CD4-positive, alpha-beta T cell treated with Interleukin-2 at 100 ng/mL for 4 hours (primary cell): ENCODE measurements at places on chromosomes 5 and 9.
A peak's percentile ranks its signal among the peaks of the same experiment; 100 is the strongest.

DNA sequence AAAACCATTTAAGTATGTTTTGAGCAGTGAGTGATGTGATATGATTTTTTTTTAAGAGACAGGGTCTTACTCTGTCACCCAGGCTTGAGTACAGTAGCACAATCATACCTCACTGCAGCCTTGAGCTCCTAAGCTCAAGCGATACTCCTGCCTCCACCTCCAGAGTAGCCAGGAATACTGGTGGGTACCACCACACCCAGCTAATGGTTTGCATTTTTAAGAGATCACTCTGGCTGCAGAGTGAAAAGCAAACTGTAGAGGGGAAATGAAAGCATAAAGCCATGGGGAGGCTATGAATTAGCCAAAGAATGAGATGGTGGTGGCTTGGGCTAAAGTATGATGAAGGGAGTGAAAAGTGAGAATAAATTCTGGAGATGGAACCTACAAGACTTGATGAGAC is 199.1 kb downstream of the HINT1 start:
- DNase-seq = no peak

DNA sequence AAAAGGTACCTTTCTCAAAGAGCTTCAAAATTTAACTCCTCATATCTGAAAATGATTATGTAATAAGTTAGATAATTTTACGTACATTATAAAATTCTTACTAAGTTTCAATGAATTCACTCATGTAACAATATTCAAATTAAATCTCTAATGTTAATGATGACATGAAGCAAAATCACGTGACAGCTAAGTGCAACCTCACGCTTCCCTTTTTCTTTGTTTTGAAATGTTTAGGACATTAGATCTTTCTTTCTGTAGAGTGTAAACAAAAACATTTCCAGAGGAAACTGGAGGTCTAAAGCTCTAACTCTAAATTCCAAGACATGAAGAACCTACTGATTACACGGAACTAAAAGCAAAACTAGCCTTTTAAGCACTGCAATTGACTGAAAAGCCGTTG is 227.3 kb upstream of the TBCA start:
- no peak for DNase-seq

DNA sequence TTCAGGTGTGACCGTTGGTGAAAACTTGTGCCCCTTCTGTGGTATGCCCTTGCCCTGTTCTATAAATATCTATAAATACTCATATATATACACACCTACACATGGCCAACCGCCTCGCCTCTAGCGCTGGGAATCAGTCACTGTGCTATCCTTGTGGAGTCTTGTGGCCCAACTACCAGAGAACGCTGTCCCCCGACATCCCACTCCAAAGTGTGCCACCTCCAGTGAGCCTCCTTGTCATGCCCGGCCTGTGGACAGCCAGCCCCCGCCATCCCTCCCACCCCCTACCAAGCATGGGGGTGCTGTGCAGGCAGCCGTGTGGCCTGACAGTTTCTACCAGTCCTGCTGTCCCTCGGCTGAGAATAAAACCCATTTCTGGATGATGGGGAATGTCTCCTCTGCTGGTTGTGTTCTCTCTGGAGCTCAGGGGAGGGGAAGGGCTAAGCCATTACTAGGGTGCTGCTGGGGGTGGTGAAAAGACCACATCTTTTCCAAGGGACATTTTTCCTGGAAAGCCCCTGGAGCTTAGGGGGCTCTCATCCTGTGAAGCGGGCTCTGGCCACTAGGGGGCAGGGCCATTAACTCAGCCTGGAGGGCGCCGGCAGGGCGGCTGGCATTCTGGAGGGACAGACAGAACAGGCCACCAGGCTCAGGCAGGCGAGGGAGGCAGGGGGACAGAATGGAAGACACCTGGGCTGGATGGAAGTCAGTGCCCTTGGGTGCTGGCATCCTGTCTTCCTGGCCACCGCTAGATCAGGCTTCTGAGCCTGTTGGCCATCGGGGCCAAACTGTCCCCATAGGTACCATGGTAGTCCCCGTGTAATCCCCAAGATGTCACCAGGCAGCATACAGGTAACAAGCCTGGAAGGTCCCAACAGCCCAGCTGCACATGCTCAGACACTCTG is 20.7 kb downstream of the GOLGA2 start:
- peak; percentile 58 for DNase-seq

DNA sequence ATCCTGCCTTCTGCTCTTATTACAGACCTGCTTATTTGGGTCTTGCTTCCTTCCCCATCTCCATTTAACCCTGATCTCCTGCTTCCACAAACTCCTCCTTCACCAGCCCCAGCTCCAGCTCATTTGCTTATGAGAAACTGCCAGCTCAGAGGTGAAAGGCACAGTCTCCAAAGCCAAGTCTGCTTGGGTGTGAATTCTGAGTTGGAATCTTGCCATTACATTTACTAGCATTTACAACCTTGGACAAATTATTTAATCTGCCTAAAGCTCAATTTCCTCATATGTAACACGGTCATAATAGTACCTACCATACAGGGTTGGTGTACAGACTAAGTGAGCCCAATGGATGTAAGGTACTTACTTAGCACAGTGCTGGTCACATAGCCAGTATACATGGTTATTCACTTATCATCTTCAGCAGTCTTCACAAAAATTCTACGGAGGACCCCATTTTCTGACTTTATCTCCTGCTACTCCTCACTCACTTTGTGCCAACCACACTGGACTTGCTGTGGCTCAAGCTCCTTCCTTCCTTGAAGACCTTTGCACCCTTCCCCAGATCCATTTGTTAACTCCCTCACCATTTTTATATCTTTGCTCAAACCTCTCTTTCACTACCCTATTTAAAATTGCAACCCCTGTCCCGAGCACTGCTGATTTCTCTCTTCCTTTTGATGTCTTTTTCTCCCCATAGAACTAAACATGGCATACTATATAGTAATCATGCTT is 86.2 kb downstream of the DOCK2 start:
- no peak for DNase-seq

GRCh38 chr9:27033815-27034403 is 28.4 kb upstream of the LRRC19 start:
- DNase-seq = peak; percentile 57

GRCh38 chr5:1208743-1209488 is 7.5 kb downstream of the SLC6A19 start:
- DNase-seq = no peak

DNA sequence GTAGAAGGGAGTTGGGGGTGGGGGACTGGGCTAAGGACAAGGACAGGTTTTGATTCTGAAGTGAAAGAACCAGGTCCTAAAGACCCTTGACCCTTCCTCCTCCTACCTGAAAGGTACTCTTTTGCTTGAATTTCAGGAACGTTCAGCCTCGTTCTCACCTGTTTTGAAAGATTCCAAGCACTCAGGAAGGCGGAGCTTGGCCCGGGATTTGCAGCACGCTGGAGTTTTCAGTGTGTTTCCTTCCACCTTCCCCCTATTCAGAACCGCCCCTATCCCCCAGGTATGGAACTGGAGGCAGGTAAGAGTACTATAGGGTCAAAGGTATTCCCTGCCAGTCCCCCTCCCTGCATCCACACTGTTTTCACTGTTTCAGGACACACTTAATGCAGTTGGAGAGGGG is 7.1 kb downstream of the EGR1 start:
- no peak for DNase-seq

DNA sequence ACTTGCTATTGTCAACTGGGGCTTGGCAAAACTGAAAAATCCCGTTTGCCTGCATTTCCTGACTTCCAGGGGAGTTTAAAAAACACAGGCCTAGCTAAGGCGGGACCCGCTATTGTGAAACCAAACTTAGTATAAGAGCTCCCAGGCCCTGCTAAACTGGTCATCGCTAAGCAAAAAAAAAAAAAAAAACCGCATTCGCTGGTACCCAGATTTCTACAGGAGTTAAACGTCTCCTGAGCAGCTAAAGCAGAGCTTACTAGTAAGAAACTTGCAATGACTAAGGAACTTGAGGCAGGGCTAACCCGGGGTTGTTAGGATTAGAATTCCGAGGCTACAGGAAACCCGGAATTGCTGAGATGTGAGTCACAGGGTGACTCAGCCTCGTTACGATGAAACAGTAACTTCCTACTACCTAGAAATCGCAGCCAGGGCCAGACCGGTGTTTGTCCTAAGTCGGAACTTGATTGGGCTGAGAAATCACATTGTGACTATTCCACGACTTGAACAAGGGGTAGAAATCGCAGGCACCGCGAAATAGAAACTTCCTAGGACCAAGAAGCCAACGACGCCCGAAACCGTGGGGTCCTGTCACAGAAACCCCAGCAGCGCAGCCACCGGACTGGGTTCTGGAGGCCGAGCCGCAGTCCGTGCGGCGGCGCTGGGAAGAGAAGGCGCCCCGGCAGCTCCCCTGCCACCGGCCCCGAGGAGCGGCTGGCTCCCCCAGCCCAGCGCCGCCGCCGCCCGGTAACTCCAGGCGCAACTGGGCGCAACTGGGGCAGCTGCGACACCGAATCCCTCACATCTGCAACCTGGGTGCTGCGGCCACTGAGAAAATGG is 89.4 kb downstream of the ANXA2R start:
- DNase-seq = peak; percentile 94

GRCh38 chr5:56440871-56441740 is 208.0 kb upstream of the ANKRD55 start:
- no peak for DNase-seq

DNA sequence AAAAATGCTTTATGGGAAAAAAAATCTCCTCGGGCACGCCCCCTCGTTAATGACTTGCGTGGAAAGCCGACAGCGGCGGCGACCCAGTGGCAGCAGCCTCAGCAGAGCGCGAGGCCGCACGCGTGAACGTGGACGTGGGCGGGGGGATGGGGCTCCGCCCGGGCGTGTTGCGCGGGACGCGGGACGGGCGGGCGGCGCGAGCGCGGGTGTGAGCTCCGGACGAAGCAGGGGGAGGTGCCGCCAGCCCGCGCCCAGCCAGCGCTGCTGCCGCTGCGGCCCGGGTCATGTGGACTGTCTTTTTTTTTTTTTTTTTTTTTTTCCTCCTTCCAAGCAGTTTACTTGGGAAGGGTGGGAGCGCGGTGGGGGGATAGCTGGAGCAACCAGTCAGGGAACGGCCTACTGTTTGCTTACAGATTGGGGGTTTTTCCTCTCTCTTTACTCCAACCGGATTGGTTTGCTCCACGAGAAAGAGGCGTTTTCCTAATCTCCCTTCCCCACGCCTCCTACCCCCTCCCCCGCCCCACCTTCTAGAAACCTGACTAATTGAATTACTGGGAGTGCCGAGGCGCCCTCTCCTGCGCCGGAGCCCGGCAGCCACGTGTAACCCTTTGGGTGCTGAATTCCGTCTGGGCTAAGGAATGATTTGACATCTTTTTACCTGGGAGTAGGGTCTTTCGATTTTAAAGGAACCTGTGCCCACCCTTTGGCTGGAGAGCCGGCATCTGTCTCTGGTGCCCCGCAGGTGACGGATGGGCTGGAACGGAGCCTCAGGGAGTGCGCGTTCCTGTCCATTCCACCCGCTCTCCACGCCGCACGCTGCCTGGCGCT is 1.7 kb upstream of the EFNA5 start:
- no peak for DNase-seq

DNA sequence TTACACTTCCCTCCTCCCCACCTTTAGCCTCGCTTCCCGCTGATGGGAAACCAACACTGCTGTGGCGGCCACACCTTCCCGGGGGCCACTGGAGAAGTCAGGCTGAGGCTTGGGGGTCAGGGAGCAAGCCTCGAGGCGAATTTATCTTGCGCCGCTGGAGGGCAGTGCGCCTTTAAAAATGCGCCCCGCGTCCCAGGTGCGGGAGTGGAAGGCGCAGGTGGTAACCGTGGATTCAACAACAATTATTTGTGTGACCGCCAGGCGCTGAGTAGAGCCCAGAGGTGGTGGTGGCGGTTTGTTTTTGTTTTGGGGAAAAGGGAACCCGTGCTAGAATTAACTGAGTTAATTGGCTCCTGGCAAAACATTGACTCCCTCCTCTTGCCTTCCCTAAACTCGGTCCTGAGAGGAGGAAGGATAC is 1.1 kb downstream of the CFAP77 start:
- peak; percentile 67 for DNase-seq

GRCh38 chr9:133641396-133641655 is 5.2 kb downstream of the DBH start:
- DNase-seq = no peak

DNA sequence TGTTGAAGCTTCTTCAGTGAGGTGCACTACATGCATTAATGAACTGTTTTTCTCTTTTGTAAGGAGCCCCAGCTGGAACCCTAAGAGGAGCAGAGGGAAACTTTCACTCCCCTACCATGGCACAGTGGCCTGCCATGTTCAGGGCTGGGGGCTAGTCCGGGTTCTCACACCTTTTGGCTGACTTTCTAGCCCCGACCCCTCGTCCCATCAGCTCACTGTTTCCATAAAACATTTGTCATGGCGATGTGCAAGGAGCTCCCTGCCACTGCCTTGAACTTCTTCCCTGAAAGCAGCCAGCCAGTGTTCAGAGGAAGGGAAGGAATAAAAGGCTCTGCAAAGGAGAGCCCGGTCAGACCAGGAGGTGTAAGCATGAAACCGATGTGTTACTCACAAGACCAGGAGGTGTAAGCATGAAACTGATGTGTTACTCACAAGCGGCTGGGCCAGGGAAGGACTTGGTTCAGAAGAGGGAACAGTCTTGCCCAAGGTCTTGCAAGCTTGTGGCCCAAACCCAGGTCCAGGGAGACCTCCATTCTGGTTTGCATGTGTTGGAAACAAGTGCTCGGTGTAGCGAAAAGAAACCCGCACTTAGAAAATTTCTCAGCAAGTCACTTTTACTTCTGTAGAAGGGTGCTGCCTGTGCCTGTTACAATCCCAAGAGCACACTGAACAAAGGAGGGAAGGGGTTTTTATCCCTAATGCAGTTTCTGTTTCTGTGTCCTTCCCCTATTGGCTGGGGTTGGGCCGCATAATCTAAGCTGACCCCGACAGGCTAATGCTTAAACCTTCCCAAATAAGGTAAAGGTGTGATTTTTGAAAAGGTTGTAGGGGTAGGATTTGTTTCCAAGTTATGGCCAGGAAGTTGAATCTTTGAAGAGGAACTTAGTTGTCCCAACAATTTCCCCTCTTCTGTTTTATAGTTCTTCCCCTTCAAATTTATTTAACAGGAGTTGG is 3.4 kb upstream of the ABO start:
- no peak for DNase-seq

- peak; percentile 17 for DNase-seq
These were observed 4.6 kb downstream of the SLC35A4 start for GRCh38 chr5:140569197-140569596.

- no peak for DNase-seq
These were observed 6.5 kb upstream of the MED10 start for GRCh38 chr5:6384856-6385255.

DNA sequence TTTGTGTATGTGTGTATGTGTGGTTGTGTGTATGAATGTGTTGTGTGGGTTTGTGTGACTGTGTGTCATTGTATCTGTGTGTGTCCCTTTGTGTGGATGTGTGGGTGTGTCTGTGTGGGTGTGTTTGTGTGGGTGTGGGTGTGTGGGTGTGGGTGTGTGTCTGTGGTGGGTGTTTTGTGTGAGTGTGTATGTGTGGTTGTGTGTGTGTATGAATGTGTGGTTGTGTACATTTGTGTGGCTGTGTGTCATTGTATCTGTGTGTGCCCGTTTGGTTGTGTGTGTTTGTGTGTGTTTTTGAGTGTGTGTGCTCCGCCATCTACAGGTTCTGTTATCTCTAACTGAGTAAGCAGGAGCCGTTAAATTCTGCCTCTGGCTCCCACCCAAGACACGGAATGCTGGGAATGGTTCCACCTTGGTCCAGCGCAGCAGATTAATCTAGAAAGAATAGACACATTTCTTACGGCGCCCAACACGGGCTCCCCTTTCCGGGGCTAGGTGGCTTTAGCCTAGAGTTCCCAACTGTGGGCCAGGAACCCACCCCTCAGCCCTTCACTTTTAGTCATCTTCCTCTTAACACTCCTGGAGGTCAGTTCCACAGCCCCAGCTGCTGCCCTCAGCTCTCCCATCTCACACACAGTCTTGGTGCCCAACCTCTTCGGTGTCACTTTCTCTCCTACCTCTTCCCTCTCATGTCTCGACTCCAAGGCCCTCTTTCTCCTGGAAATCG is 197.1 kb downstream of the TTLL11 start:
- DNase-seq = no peak
